ENCODE measurements at places on chromosomes 16 and 17.

DNA sequence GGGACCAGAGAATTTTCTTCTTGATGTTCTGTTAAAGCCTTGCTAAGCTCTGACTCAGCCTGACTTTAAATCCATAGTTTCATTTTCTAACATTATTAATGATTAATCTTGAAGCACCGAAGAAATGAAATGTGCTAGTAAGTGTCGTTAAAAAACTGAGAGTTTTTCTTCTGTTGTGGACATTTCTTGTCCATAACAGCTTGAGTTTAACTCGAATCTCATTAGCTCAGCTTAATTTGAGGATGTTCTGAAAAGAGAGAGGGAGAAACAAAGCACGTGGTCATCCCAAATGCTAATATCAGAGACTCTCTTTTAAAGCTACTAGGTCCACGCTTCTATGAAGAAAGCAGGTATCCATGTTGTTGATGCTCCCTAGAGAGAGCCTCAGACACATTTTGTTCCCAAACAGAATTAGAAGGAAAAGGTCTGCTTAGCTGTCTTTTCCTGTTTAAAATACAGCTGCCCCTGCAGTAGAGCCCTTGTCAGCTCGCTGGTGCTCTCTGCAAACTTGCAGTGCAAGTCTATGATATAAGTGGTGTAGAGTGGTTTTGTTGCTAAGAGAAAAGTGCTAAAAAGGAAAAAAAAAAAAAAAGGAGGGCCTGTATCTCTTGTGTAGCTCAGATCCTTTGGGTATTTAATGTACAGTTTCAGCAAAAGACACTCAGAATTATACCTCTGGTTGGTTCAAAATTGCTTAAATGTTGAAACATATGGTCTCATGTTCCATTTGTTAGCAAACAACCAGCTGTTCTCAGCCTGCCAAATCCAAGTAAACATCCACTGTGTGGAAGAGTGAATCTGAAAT is 191.1 kb upstream of the TBX2 start:
- no peak for DNase-seq

DNA sequence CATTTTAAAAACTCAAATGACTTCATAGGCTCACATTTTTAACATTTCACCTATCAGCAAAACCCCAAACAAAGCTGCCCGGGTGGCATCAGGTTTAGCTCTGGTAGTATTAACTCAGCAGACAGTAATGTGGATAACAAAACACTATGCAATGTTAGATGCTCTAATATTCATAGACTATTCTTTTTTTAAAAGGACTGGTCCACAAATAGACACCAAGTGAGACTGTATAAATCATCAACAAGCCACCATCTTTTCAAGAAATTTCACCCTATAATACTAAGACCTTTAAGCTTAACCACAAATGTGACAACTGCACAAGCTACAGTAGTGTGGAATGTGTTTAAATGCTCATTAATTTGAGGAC is 20.2 kb downstream of the SNN start:
- DNase-seq, result no peak

GRCh38 chr16:82470620-82471152 is 156.1 kb upstream of the CDH13 start:
- no peak for DNase-seq

DNA sequence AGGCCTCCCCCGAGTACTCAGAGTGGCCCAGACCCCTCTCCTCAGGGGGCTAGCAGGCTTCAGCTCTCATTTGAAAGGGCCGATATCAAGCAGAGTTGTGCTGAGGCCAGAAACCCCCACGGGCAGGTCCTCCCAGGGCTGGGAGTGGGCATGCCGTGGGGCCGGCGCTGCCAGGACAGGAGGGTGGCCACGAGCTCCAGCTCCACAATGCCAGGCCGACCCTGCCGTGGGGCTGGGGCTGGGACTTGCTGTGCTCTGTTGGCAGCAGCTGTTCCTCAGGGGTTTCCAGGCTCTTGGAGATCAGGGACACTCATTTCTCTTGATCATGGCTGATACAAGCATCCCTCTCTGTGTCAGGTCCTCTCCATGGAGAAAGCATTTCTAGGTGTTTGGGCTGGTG is 3.2 kb upstream of the NPB start:
- no peak for DNase-seq

- DNase-seq, result no peak
Measured at GRCh38 chr16:4561596-4561995, 5.5 kb downstream of the C16orf96 start.

DNA sequence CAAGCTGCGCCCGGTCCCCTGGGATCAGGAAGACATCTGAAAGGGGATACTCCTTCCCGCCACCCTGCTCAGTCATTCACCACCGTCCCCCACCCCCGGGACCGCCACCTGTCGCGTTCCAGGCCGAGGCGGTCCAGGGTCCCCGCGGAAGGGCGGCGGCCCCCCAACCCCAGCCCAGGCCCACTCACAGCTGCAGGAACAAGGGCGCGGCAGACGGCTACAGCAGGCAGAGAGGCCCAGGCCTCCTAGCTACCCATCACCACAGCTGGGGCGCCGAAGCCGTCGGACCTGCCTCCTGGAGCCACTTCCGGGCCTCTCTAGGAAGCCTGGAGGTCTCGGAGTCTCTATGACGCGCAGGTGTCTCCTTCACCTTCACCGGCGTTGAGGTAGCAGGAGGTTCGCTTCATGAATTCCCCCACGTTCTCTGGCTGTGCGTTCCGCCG is at the start of gene SDR42E1:
SDR42E1 (minus strand) TSS at position 272 of the 443 bp plus-strand sequence. CDS start 10,612 bp downstream, outside the sequence.
- DNase-seq, result peak; percentile 64

- DNase-seq, result no peak
Measured at GRCh38 chr16:68075980-68076379, 9.2 kb upstream of the NFATC3 start.
